Activated T-helper 2 cell treated with anti-CD3 and anti-CD28 coated beads, Interferon-gamma antibody, Interleukin-2, Interleukin-4, amounts not matched to agents 10 μg/mL and 5 μg/mL and 100 μg/mL, durations not matched to agents 14 hours and 24 hours and 36 hours (primary cell): ENCODE measurements at places on chromosomes 3 and 15.

GRCh38 chr3:6216135-6217026 is 644.5 kb upstream of the GRM7 start:
- no peak for DNase-seq
- H3K4me1 ChIP-seq: no peaks in the 10 kb centered on the region
- H3K36me3 ChIP-seq: no peaks in the 10 kb centered on the region

DNA sequence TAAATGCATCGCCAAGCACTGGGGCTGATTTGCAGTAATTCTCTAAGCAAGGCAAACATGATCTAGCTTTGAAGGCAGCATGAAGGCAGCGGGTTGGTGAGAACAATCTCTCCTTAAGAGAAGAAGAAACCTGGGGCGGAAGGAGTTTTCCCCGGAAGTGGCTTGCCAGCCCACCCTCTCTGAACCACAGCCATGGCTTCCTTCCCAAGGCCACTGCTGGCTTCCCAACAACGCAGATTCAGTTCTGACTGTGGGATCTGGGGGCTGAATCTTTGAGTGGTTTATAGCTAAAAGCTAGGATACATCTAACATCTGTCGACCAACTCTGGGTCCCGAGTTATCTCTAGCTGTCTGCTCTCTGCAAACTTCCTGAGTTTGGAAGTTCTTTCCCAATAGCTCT is 4.3 kb upstream of the CPN2 start:
- no peak overlapping the region for H3K27ac ChIP-seq
- H3K4me1 ChIP-seq: no peaks in the 10 kb centered on the region
- DNase-seq: no peak
- H3K36me3 ChIP-seq: no peaks in the 10 kb centered on the region
- H3K4me3 ChIP-seq: no peak overlapping the region

- H3K27ac ChIP-seq: no peak overlapping the region
- no peaks in the 10 kb centered on the region for H3K4me1 ChIP-seq
- no peaks in the 10 kb centered on the region for H3K36me3 ChIP-seq
- no peak for DNase-seq
- no peaks in the 10 kb centered on the region for H3K27me3 ChIP-seq
- H3K4me3 ChIP-seq: no peak overlapping the region
Observed at GRCh38 chr3:10929978-10930665, 62.4 kb upstream of the SLC6A1 start.

- H3K27ac ChIP-seq: no peak overlapping the region
- H3K36me3 ChIP-seq: no peaks in the 10 kb centered on the region
- H3K27me3 ChIP-seq: no peaks in the 10 kb centered on the region
- H3K4me3 ChIP-seq: no peak overlapping the region
- H3K4me1 ChIP-seq: peaks cover 2% of the 10 kb centered on the region
Observed at GRCh38 chr3:158509891-158510290, 61.1 kb upstream of the MLF1 start.

DNA sequence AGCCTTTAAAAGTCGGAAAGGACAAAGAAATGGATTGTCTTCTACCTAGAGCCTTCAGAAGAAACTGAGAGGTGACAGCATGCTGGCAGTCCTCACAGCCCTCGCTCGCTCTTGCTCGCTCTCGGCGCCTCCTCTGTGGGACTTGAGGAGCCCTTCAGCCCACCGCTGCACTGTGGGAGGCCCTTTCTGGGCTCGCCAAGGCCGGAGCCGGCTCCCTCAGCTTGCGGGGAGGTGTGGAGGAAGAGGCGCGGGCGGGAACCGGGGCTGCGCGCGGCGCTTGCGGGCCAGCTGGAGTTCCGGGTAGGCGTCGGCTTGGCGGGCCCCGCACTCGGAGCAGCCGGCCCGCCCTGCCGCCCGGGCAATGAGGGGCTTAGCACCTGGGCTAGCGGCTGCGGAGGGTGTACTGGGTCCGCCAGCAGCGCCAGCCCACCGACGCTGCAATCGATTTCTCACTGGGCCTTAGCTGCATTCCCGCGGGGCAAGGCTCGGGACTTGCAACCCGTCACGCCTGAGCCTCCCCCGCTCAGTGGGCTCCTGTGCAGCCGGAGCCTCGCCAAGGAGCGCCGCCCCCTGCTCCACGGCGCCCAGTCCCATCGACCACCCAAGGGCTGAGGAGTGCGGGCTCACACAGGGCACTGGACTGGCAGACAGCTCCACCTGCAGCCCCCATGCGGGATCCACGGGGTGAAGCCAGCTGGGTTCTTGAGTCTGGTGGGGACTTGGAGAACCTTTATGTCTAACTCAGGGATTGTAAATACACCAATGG is 953.8 kb upstream of the GBE1 start:
- H3K27me3 ChIP-seq: no peaks in the 10 kb centered on the region
- DNase-seq: no peak
- H3K36me3 ChIP-seq: no peaks in the 10 kb centered on the region
- H3K27ac ChIP-seq: no peak overlapping the region
- no peak overlapping the region for H3K4me3 ChIP-seq

DNA sequence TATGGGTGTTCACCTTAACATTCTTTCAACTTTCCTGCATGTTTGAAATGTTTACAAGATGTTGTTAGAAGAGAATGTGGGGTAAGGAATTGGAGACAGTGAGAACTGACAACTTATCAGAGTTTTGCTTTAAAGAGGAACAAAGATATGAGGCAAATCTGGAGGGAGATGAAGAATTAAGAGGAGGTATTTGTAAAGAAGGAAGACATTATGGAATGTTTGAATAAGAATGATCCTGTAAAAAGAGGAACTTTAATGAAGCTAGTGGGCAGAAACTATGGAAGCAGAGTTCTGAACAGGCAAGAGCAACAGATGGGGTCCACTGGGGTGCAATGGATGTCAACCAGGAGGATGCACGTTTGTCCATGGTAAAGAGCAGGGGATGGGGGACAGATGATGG is 27.7 kb downstream of the PLD1 start:
- no peaks in the 10 kb centered on the region for H3K36me3 ChIP-seq
- no peaks in the 10 kb centered on the region for H3K4me1 ChIP-seq
- no peak for DNase-seq

GRCh38 chr15:85403745-85404144 is 23.3 kb downstream of the AKAP13 start:
- no peak for DNase-seq
- H3K36me3 ChIP-seq: peaks cover 5% of the 10 kb centered on the region
- no peak overlapping the region for H3K4me3 ChIP-seq
- H3K27ac ChIP-seq: no peak overlapping the region
- no peaks in the 10 kb centered on the region for H3K27me3 ChIP-seq

- no peak overlapping the region for H3K27ac ChIP-seq
- H3K4me3 ChIP-seq: no peak overlapping the region
- H3K27me3 ChIP-seq: no peaks in the 10 kb centered on the region
- peaks cover 65% of the 10 kb centered on the region for H3K36me3 ChIP-seq
- H3K4me1 ChIP-seq: peaks cover 44% of the 10 kb centered on the region
Observed at GRCh38 chr15:55234800-55235104, 38.0 kb upstream of the RSL24D1 start.

DNA sequence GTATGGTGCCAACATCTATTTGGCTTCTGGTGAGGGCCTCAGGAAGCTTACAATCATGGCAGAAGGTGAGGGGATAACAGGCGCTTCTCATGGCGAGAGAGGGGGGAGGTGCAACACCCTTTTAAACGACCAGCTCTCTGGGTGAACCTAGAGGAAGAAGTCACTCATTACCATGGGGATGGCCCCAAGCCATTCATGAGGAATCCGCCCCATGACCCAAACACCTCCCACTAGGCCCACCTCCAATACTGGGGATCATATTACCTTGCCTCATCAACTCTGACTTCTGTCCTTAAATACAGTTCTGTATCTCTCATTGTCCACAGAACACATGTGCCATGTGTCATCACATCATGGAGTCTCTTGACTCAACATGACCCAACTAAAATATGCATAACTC is 37.5 kb upstream of the CLRN1 start:
- H3K27ac ChIP-seq: no peak overlapping the region
- H3K4me3 ChIP-seq: no peak overlapping the region
- no peak for DNase-seq
- H3K4me1 ChIP-seq: no peaks in the 10 kb centered on the region
- H3K27me3 ChIP-seq: peaks cover 4% of the 10 kb centered on the region

- H3K27ac ChIP-seq: no peak overlapping the region
- H3K4me3 ChIP-seq: no peak overlapping the region
- H3K4me1 ChIP-seq: no peaks in the 10 kb centered on the region
- DNase-seq: no peak
Observed at GRCh38 chr15:42137461-42138261, 18.8 kb downstream of the PLA2G4F start.
